ENCODE measurements at places on chromosomes 7 and 10.

- no peak for DNase-seq
Observed at GRCh38 chr10:1198453-1199344, 142.5 kb downstream of the WDR37 start.

DNA sequence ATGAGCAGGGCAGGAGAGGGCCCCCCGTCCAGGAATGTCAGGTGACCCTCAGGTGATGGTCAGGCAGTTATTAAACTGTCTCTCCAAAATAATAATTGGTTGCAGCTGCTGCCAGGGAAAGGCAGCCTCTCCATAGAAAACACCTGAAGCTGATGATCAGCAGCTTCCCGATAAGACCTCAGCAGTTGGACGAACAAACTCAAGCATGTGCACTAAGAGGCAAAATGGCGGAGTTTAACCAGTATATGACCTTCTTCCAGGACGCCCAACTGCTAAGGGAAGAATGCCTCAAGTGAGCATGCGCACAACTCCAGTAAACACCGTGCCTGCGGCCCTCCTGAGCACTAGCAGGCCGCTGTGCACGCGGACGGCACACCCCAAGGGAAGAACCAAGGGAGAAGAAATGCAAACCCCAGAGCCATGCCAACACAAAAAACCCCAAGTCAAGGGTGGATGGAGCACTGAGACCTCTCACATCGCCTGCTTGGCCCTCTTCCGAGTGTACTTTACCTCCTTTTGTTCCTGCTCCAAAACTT lies 38.9 kb upstream of the ADARB2 start:
- DNase-seq = no peak

- no peak for DNase-seq
Observed at GRCh38 chr10:124748166-124748565, 4.0 kb upstream of the FAM53B start.

DNA sequence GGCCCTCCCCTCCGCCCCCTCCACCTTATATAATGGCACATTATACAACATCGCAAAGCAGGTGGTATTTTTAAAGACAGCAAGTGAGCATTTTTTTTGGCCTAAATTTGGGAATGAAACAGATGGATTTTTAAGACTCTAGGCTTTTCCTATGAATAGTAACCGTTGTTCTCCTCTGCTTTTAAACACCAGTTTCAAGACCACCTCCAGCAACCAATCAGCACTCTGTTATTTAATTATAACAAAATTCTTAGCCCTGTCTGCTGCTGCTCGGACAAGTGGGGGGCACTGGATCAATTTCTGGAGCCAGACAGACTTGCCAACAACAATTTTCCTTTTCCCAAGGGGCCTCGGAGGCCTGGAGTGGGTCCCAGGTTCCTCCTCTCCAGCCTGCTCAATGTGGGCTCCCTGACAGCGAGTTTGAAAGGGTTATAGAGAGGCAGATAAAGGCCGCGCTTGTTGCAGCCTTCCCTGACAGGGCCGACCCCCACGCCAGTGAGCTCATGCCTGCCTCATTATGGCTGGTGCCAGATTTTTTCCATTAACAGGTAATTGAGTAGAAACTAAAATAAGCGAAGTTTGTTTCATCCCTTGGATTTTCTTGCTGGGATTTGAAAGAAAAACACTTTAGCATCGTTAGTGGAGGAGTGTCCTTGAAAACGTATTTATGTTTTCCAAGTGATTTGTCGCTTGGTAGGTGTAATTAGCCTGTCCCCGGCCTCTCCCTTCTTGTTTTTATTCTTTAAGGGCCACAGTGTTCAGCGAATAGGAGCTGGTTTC lies 227.3 kb downstream of the TCF7L2 start:
- no peak for DNase-seq

GRCh38 chr7:66927348-66927948 lies 6.4 kb downstream of the TMEM248 start:
- DNase-seq = no peak

Measured in stimulated activated CD4-positive, alpha-beta T cell treated with anti-CD3 and anti-CD28 coated beads, TNF-alpha, amount 100 ng/mL, for 1 hour (primary cell).